ENCODE measurements at places on chromosomes 7 and 10.
A peak's percentile ranks its signal among the peaks of the same experiment; 100 is the strongest.

GRCh38 chr10:46017733-46018132 lies 12.7 kb downstream of the NCOA4 start:
- DNase-seq: no peak

DNA sequence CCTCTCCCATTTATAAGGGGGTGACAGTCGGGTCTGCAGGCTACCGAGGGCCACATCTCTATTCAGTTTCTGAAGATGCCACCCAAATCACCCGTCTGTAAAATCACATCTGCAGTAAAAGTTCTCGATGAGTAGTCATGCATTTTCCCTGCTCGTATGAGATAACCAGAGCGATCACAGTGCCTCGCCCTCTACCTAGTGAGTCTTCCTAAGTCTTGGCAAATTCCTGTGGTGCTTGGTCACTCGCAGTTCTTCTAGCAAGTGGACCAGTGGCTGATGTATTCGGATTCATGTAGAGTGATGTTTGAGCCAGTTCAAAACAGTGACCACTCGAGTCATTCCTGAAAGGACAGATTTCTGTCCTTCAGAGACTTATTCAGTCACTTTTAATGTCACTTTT lies 44.9 kb downstream of the INSYN2A start:
- DNase-seq: peak; percentile 61

GRCh38 chr7:17564678-17565212 lies 266.3 kb downstream of the AHR start:
- DNase-seq: no peak

DNA sequence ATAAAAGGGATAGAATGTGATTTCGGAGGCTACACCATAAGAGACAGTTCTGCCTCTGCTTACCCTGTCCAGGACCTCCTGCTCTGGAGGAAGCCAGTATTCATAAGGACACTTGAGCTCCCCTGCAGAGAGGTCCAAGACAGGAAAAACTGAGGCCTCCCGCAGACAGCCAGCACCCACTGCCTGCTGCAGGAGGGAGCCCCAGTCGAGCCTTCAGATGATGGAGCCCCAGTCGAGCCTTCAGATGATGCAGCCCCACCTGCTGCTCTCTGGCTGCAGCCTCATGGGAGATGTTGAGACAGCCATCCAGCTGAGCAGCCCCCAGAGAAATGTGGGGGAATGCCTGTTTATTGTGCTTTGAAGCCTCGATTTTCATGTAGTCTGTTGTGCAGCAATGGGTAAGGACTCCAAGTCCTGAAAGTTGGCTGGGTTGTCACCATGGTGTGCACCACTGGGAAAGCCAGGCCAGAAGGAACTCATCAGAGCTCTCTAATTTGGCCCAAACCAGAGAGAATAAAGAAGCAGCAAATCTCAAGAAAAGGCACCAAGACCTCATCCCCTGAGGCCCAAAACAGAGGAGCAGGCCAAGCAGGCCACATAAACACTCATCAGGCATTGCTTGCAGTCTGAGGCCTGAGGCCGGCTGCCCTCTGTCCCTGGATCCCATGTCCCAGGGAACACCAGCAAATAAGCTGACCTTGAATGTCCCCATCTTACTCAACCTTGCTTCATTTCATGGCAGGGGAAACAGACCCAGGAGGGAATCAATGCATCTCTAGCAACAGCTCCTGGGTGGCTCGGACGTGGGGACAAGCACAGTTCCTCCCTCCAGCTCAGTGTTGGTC lies 30.9 kb downstream of the CALML5 start:
- DNase-seq: no peak

- no peak for DNase-seq
Observed at GRCh38 chr10:122188706-122189105, 82.4 kb upstream of the BTBD16 start.

DNA sequence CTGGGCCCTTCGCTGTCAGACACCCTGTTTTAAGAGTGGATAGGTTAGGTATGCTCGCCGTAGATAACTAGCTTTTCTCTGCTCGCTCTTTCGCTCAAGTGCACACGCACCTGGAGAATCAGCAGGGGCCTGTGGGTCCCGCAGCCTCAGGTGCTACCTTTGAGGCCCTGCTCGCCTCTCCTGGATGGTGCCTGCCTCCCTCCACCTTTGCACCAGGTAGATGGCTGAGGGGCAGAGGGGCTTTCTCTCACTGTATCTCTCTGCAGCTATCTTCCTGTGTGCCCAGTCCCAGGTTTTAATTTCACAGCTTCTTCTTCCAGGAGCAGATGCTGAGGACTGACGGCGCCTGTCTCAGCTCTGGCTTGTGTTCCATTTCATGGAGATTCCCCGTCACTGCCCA lies 227.9 kb downstream of the TCF7L2 start:
- DNase-seq: no peak

DNA sequence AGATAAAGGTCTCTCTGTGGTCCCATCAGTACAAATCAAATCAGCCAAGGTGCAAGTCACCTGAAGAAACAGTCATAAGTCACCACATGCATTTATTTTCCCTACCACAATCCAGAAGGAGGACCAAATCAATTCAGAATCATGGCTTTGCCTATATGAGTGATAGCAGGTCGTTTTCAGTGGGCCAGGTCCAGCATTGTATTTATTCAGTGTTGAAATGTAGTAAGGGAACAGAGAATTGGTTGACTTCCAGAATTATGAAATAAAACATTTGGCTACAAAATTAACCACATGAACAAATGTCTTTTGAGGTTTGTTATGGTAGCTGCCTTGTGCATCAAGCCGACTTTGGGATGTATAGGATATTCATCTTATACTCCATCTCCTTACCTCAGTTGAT lies 88.4 kb downstream of the POLR1F start:
- DNase-seq: no peak
